ENCODE measurements at places on chromosomes 4 and X. TPM values are rescaled to one million over a fixed set of nuclear protein-coding genes. Genes with fewer than 3 reads are reported as not detected.

Gene CXCL8
- total RNA-seq, result 0.38 TPM

Gene SAGE1
- total RNA-seq, result not detected

Gene ZDHHC15
- 0.30 TPM for total RNA-seq

GRCh38 chrX:79366873-79367749, at the start of gene ITM2A:
ITM2A (minus strand) TSS chrX:79367334; CDS start chrX:79367215, 119 bp downstream.
- no peaks in the 10 kb centered on the region for H3K27me3 ChIP-seq
- peaks cover 8% of the 10 kb centered on the region for H3K36me3 ChIP-seq
- DNase-seq, result peak; percentile 60
- H3K4me3 ChIP-seq, result peak within 1 kb of the TSS; percentile 91
- peak within 1 kb of the TSS; percentile 90 for H3K27ac ChIP-seq

DNA sequence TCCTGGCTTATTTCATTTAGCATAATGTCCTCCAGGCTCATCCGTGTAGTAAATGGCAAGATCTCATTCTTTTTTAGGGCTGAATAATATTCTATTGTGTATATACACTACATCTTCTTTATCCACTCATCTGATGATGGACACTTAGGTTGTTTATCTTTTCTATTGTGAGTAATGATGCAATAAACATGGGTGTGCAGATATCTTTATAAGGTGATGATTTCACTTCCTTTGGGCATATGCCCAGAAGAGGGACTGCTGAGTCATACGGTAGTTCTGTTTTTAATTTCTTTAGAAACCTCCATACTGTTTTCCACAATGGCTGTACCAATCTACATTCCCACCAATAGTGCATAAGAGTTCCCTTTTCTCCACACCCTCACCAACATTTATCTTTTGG, 317.6 kb upstream of the CNKSR2 start:
- no peak overlapping the region for H3K4me3 ChIP-seq
- no peak for DNase-seq
- no peaks in the 10 kb centered on the region for H3K27me3 ChIP-seq
- no peaks in the 10 kb centered on the region for H3K4me1 ChIP-seq
- no peak overlapping the region for H3K27ac ChIP-seq
- H3K36me3 ChIP-seq, result no peaks in the 10 kb centered on the region

DNA sequence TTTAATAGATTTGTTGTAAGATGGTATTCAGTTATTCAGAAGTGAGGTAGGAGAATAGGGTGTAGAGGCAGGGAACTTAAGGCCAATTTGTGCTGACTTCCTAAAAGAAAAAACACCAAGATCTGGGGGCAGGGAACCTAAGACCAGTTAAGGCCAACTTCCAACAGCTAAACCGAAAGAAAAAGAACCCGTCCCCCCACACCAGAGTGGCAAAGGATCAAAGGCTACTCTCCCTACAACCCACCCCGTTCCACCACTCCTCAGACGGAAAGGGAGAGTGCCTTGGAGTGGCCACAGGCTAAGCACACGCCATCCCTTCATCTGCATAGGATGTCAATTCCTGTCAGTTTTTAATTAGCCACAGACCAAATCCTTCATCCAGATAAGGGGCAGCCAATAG, 3.7 kb upstream of the ZNF718 start:
- no peak for DNase-seq
- peaks cover 35% of the 10 kb centered on the region for H3K36me3 ChIP-seq
- peaks cover 12% of the 10 kb centered on the region for H3K4me1 ChIP-seq
- H3K27me3 ChIP-seq, result no peaks in the 10 kb centered on the region
- no peak overlapping the region for H3K4me3 ChIP-seq
- H3K27ac ChIP-seq, result no peak overlapping the region

DNA sequence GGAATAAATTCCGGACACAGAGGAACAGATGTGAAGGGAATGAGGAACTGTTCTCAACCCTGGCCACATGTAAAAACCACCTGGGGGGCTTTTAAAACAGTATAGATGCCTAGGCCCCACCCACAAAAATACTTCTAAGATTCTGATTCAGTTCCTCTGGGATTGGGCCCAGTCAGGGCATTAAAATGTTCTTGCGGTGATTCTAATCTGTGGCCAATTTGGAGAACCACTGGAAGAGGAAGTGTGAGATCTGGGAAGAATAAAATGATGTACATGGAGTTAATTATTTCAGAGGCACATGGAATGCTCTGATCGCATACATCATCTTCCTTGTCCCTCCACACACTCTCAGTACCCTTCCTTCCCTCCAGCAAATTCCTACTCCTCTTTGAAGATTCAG, 192.2 kb downstream of the APBB2 start:
- no peak overlapping the region for H3K27ac ChIP-seq
- DNase-seq, result no peak
- H3K4me1 ChIP-seq, result no peaks in the 10 kb centered on the region
- H3K27me3 ChIP-seq, result no peaks in the 10 kb centered on the region

DNA sequence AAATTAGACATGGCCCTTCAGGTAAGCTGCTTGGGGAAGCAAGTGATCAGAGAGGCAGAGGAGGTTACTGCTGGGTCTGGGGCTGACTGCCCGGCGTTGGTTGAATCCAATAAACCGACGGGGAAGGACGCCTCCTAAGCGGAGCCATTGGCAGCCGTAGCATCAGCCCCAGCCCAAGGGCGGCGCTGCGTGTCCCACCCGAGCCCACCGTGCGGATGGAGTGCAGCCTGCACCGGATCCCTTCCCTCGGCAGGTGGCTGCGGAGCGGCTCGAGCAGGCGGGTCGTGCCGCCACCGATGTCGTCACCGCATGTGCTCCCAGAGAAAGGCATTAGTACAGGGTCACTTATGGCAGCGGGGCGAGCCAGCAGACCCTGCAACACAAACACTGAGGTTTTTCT, 82.1 kb downstream of the ALPK1 start:
- H3K4me1 ChIP-seq, result no peaks in the 10 kb centered on the region
- no peak overlapping the region for H3K27ac ChIP-seq
- H3K4me3 ChIP-seq, result no peak overlapping the region
- no peaks in the 10 kb centered on the region for H3K27me3 ChIP-seq
- no peak for DNase-seq

DNA sequence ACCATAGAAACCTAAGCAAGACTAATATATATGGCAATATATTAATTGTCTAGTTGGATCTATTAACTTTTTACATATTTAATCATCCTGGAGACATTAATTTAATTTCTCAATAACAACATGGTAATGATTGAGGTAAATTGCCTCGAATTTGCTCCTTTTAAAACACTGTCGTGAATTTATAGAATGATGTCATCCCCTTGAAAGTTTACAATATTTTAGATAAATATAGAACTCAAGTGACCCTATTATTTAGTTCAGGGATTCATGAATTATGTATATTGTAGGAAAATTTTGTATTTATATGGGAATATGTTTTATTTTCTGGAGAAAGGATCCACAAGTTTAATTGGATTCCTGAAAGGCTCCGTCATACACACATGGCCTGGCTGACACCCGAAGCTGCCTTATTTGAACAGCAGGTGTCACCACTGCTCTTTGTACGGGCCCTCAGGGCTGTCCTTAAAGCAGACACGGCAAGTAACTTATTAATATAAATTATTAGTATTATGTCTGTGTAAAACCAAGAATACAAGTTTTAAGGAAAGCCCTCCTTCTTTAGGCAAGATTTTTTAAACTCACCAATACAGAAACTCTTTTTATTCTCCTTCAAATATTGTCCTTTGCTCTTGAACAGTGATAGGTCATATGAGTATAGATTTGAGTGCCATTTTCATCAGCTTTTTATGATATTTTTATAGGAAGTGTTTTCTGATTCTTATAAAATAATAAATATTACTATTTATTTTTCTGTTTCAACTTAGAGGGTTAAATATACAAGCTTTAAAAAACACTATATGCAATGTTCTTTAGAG, 1.9 kb upstream of the PLRG1 start:
- H3K27me3 ChIP-seq, result no peaks in the 10 kb centered on the region
- DNase-seq, result peak; percentile 63
- no peak overlapping the region for H3K4me3 ChIP-seq

DNA sequence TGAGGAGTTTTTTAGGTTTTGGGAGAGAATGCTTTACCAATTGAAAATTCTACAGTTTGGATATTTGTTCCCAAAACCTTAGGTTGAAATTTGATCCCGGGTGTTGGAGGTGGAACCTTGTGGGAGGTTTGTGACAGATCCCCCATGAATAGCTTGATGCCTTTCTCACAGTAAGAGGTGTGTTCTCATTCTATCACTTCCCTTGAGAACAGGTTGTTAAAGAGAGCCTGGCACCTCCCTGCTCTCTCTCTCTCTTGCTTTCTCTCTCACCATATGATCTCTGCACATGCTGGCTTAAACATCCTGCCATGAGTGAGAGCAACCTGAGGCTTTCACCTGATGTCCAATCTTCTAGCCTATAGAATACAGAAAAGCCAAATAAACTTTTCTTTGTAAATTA, 1475.5 kb upstream of the AGA start:
- no peak overlapping the region for H3K27ac ChIP-seq
- no peak for DNase-seq
- H3K4me3 ChIP-seq, result no peak overlapping the region
- H3K36me3 ChIP-seq, result no peaks in the 10 kb centered on the region
- H3K27me3 ChIP-seq, result no peaks in the 10 kb centered on the region

- no peak for DNase-seq
- H3K36me3 ChIP-seq, result no peaks in the 10 kb centered on the region
- no peak overlapping the region for H3K4me3 ChIP-seq
- H3K4me1 ChIP-seq, result no peaks in the 10 kb centered on the region
Observed at GRCh38 chrX:9221781-9222180, 187.9 kb upstream of the FAM9B start.

- peaks cover 4% of the 10 kb centered on the region for H3K36me3 ChIP-seq
- no peaks in the 10 kb centered on the region for H3K27me3 ChIP-seq
- no peaks in the 10 kb centered on the region for H3K4me1 ChIP-seq
- H3K27ac ChIP-seq, result no peak overlapping the region
- no peak for DNase-seq
Observed at GRCh38 chr4:153976954-153977353, 188.1 kb upstream of the SFRP2 start.

Measured in activated naive CD8-positive, alpha-beta T cell treated with anti-CD3 and anti-CD28 coated beads for 36 hours (primary cell).